ENCODE measurements at places on chromosomes 3 and 15.

GRCh38 chr3:21508246-21508645 is 242.8 kb downstream of the ZNF385D start:
- DNase-seq = no peak

GRCh38 chr3:178306432-178307115 is 229.7 kb upstream of the KCNMB2 start:
- DNase-seq = no peak

GRCh38 chr3:52859686-52860423 is 25.0 kb upstream of the MUSTN1 start:
- no peak for DNase-seq

GRCh38 chr3:35790764-35791163 is 151.4 kb downstream of the ARPP21 start:
- DNase-seq = no peak

DNA sequence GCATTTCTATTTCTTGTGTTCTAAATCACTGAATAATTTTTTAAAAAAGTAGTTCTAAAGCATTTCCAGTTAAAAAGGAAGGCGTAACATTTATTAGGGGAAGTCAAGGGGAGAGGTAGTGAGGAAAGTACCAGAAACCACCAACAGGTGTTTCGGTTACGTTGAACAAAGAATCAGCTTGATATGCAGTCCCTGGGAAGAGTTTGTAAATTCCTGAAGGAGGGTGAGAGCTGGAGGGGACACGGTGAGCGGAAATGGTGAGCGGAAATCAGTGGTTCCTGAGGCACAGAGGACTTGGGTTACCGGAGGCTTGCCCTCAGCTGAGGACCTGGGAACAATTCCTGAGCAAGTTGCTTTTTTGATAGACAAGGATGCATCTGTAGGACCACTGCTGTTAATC is 17.8 kb downstream of the MAP2K1 start:
- DNase-seq = no peak

- no peak for DNase-seq
Measured at GRCh38 chr3:193942516-193943055, 193.4 kb upstream of the HES1 start.

DNA sequence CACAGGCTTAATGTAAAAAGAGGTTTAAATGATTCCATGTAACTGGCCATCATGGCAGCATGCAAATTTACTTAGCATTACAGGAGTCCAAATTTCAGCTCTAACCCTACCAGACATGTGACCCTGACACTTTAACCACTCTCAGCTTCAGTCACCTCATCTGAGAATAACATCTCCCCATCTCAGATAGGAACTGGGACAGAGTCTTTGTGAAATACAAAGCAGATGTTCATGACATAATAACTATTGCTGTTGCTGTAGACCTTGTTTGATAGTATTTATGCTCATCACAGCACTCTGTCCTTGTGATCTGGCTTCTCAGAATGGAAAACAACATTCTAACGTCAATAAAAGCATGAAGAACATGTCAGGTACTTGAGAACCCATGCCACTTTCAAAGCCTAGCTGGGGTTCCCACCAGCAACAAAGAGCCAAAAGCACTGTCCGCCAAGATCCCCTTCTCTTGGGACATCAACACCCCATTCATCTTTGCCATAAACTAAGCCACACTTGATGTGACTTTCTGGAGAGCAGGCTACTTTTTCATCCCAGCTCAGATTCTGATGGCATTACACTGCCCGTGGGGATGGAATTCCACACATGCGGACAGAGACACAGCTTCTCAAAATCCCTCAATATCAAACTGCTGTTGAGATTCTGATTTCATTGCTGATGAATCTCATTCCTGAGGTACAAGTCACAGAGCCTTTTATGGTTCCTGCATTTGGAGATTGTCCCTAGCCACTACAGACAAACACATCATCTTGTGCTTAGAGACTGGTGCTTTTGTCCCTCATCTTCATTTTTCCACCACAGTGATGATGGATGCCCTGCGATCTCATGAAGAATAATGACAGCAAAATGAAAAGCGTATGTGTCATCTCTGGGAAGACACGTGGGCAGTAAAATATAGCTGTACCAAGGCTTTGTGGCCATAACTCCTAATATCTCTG is 202.7 kb downstream of the TNIK start:
- DNase-seq = no peak

DNA sequence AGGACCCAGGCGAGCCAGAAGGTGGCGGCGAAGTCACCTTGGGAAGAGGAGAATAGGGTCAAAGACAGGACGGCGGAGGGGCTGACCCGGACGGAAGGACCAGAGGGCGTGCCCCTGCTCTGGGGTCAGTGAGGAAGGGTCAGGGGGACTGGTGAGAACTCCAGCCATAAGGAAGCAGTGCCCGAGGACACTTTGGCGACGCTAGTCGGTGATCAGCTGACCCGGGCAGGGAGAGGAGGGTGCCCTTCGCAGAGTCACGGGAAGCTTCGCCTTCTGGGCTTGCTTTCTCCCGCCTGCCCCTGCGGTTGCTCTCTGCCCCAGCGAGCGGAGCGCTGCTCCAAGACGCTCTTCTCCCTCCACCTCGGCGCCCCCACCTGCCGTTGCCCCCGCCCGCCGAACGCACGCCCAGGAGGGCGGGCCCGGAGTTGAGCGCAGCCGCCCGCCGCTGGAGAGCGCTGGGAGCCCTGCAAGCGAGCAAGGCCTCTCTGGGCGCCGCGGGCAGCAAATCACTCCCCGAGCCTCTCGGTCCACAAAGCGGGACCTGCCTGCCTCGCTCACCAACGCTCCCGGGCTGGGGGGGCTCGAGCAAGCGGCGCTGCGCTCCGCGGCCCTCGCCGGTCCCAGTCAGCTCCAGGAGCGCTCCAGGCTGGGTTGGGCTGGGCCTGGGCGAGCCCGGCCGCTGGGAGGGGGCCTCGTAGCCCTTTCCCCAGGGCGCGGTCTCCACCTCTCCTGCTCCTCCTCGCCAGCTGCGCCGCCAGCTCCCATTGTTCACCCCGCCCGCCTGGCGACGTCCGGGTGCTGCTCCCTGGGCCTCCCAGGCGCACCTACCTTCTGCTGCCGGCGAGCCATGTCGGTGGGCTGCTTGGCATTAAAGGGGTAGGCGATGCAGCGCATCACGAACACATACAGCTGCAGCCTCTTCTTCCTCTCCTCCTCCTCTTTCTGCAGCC is 1.2 kb downstream of the CADPS start:
- no peak for DNase-seq

Data from activated T-helper 1 cell treated with anti-CD3 and anti-CD28 coated beads, Interleukin-2, amount 50 U/mL, for 16 hours (primary cell).